Foreskin melanocyte (primary cell): ENCODE measurements at places on chromosomes 2 and 18.

GRCh38 chr2:181258720-181259119, 198.5 kb upstream of the ITGA4 start:
- no peak for DNase-seq

GRCh38 chr18:9721893-9722550, 13.9 kb downstream of the RAB31 start:
- no peak for DNase-seq

DNA sequence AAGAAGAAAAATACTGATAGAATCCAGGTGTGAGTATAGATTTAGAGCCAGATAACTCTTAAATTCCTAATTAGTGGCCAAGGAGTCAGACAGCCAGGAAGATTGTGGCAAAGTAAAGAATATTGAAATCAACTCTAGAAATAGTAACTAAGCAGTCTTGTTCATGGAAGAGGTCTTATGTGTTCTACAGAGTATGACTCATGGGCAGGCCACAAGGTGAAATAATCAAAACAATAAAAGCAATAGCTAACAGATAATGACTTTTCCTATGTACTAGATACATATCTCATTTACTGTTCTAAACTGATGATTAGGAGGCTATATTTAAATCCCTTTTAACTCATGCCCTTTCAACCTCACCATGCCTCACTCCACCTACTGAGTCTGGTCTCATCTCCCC, 227.4 kb upstream of the COL3A1 start:
- no peak for DNase-seq

- DNase-seq, result no peak
These were observed 3.1 kb upstream of the SERPINB10 start for GRCh38 chr18:63904694-63905093.

- DNase-seq, result no peak
These were observed 5.2 kb downstream of the TMEM214 start for GRCh38 chr2:27038012-27038411.

DNA sequence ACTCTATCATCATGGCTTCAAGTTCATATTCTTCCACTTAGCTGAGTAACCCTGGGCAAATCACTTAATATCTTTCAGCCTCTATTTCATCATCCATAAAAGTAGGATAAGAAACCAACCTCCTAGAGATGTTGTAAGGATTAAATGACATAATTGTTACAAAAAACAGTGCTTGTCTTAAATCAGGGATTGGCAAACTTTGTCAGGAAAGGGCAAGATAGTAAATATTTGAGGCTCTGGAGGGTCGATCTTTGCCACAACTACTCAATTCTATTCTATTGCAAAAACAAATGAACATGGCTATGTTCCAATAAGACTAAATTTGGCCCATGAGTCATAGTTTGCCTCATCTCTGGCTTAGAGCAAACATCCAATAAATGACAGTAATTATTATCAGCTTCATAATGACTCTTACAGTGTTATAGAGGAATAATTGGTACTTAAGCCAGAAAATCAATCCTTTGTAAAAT, 184.7 kb downstream of the SATB2 start:
- DNase-seq, result peak; percentile 44

GRCh38 chr2:205694256-205694655, 12.0 kb downstream of the NRP2 start:
- DNase-seq, result no peak

GRCh38 chr2:36294316-36294721, 61.3 kb upstream of the CRIM1 start:
- no peak for DNase-seq

- no peak for DNase-seq
These were observed 266.0 kb downstream of the GLI2 start for GRCh38 chr2:121001641-121002040.

DNA sequence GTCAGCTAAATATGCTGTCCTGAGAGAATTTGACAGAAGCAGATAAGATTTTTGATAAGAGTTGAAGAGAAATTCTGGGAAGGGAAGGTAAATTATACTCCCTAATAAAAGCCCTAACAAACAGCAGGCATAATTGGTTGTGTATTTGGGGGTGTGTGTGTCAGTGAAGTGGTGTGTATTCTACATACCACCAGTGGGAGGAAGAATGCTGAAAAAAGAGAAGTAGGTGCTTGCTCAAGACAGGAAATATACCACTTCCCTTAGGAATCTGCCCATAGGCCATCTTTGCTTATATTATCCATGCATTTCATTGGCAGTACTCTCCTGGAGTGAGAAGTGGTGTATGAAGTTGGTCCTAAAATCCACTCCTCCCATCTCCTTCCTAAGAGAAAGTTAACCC, 76.2 kb downstream of the FMNL2 start:
- no peak for DNase-seq

- DNase-seq, result no peak
These were observed 26.3 kb downstream of the MRPL35 start for GRCh38 chr2:86225581-86225980.

DNA sequence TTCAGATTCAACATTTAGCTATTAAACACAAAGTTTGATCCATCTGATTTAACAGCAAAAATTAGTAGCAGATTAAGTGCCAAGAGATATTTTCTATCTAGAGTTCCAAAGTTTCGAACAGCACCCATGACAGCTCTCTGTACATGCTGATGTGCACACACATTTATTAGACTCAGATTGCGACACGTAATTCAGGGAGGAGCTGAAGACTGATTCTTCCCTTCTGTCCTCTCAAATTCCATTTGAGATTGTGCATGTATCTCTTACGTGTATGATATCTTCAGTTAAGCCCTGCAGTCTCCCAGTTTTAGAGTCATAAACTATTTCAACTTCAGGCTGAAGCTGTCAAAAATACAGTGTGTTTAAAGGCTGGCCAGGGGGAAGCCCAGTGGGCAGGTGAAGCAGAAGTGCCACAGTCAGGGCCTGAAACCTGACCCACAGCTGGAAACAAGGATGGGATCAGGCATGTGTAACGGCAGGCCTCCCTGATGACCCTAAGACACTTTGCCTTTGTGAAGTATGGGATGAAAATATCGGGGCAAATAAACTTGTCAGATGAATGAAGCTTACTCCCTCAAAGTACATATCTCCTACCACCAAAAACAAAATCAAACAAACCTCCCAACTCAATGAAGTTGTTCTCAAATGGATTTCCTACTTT, 30.6 kb downstream of the CYB5A start:
- DNase-seq, result no peak

- no peak for DNase-seq
These were observed 43.7 kb downstream of the SATB2 start for GRCh38 chr2:199414001-199414400.

GRCh38 chr2:176768185-176768584, 444.4 kb upstream of the HNRNPA3 start:
- no peak for DNase-seq

DNA sequence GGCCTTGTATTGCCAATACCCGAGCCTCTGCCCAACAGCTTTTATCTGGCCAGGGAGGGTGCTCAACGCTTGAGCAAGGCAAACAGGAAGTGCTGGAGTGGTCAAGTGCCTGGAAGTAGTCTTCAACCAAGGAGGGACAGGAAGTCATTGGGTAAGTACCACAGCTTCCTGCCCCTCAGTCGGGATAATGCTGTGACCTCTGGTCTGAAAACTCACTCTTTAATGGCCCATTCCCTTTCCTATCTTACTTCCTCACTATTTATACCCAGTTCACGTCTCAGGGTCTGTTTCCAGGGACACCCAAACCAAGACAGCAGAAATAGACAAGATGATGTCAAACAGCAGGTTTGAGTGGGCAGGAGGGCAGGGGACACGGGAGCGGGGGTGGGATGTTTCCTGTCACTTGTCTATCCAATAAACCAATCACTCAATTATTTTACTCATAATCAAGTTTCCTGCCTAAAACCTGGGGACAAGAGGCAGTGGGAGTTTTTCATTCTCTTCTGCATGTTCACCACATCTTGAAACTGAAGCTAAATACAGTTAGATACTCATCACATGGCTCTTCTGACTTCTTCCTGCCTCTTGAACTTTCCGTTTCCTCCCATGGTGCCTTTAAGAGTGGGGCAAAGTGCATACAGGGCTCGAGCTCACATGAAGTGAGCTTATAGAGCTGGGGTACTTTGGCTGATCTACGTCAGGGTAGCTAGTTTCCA, 68.9 kb upstream of the CAB39 start:
- DNase-seq, result no peak

- DNase-seq, result no peak
These were observed 488.4 kb upstream of the PIK3C3 start for GRCh38 chr18:41466436-41467160.

- no peak for DNase-seq
These were observed 1894.5 kb upstream of the CELF4 start for GRCh38 chr18:39460136-39460535.

- no peak for DNase-seq
These were observed 680.2 kb downstream of the NYAP2 start for GRCh38 chr2:226079671-226080181.

DNA sequence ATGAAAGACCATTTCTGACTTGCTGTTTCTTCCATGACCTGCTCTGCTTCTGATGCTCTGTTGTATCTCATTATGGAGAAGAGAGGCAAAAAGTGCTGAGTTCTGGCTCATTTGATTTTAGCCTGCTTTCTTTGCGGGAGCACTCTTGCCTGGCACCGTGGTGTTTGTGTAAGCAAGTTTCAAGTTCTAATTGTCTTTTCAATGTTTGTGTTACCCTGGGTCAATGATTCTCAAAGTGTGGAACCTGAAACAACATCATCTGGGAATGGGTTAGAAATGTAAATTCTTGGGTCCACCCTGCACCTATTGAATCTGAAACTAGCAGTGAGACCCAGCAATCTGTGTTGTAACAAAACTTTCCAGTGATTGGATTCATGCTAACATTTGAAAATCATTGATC, 85.5 kb upstream of the STON1 start:
- DNase-seq, result no peak

- no peak for DNase-seq
These were observed 26.4 kb upstream of the RNU4ATAC start for GRCh38 chr2:121504316-121504715.

- DNase-seq, result no peak
These were observed 857 bp downstream of the DYM start for GRCh38 chr18:49459404-49460171.

DNA sequence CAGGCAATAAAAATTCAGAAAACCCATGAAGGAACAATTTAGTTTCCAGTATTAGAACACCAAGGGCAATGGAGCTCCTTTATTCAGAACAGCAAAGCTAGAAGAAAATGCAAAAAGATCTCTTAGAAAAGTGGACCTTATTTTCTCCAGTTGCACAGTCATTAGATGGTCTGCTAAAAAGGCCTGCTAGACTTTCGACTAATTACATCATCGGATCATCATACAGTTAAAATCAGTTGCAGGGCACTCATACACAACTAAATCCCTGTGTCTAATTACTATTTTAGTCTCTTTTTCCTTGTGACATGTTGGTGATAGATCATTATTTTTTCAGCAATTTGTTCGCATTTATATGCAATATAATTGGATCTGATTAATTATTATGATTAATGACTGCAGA, 425.3 kb downstream of the NR4A2 start:
- no peak for DNase-seq

GRCh38 chr2:181310967-181311366, 146.2 kb upstream of the ITGA4 start:
- no peak for DNase-seq

DNA sequence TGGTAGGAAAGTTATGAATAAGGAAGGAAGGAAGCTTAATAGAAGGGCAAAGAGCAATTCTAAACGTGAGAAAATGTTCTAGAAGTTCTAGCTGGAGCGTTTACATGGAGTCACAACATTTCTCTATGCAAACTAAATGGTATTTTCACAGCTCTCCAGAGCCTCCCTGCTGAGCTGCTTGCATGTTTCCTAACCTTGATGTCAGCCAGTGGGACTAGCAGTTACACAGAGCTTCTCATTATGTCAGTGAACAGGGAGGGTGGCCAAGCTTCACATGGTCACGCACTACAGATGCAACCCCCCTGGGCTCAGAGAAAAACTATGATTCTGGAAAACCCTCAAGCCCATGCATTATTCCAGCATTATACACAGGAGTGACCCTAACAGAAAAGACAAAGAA, 153.4 kb upstream of the CCDC150 start:
- DNase-seq, result no peak

DNA sequence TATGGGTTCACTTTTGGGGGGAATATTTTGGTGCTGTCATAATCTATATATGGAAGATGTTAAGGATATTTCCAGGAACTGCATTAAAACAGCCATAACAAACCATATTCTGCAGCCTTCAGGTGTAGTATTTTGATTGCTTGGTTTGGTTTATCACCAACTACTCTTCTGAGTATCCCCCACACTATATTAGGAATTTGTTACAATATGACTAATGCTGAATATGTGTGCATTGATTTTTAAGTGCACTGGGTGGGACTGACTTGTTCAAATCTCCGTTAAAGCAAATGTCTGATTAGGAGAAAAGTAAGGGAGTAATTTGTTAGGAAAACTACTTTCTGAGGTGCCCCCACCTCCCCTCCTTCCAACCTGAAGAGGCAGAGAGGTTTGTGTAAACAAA, 47.7 kb downstream of the SPTBN1 start:
- DNase-seq, result no peak

- no peak for DNase-seq
These were observed 171.3 kb downstream of the TWIST2 start for GRCh38 chr2:239019183-239019581.

DNA sequence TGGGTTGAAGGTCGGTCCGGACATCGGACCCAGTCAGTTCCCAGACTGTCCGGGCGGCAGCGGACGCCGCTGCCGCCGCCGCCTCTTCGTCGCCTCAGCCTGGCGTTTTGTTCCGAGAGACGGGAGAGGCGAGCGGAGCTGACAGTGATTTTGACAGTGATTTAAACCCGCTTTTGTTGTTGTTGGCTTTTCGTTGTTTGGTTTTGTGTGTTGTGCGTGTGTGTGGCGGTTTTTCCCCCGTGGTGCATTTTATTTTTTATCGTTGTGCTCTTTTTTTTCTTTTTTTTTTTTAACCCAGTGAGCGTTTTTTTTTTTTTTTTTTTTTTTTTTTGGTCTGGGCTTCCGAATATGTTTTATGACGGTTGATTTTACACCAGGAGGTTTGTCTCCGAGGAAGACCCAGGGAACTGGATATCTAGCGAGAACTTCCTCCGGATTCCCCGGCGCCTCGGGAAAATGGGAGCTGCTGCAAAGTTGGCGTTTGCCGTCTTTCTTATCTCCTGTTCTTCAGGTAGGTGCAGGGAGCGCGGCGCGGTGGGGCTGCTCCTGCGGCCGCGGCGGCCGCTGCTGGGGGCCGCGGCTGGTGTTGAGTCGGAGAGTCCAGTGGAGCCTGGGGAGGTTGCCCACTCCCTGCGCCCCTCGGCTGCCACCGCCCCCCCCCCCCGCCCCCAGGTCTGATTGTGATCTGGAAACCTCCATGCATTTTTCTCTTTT, at the start of gene ACVR2A:
Gene ACVR2A, plus strand, starts transcription at position 333 of the 714 bp plus-strand sequence. Its CDS starts 124 bp downstream, at position 457.
- peak; percentile 44 for DNase-seq

GRCh38 chr2:39511605-39512433, 74.7 kb upstream of the MAP4K3 start:
- DNase-seq, result no peak

- no peak for DNase-seq
These were observed 7.5 kb downstream of the TTC32 start for GRCh38 chr2:19894134-19894792.
